ENCODE measurements at places on chromosomes 3 and 15.

DNA sequence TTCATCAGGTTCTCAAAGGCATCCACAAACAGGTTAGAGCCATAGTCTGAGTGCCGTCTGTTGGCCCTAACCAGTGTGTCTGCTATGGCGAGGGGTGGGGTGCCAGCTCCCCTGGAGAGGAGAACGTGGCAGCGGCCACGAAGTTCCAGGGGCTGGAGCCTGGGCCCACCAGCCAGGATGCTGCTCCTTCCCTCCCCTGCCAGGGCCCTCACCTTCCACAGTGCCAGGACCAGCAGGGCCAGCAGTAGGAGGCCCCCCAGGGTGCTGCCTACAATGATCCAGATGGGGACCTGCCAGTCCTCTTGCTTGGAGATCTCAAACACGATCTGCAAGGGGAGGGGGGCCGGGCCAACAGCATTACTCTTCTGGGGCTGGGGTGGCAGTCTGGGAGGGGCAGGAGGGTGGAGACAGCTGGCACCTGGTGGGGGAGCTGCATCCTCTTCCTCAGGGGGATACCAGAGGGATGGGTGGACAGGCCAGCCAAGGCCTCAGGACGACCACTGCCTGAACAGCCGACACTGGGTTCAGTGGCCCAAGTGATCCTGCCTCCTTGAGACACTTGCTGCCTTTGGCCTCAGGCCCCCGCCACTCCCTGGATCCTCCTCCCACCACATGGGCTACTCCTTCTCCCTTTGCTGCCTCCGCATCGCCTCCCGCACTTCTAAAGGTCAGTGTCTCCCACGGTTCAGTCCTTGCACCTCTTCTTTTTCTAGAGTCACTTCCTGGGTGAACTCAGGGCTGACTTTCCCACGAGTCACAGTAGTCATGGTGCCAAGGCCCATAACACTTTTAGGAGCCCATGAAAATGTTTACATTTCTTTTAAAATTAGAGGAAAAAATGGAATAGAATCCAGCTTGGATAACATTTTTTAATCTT, 26.3 kb downstream of the FEM1B start:
- DNase-seq: peak; percentile 57

DNA sequence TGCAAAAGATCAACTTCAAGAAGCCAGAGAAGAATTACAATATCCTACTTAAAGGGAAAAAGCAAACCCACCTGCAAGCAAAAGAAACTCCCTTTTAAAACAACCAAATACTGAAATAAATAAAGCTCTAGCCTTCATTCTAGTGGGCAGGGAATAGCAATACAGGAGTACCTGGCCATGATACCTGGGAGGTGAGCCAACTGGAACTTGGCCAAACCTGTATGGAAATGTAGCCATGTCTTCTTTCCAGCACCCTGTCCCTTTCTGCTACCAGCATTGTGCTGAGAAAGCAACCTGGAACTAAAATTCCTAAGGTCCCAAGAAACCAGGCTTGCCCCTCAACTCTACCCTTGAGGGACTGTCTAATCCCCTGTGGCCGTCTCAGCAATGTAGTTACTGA, 530.0 kb downstream of the EPHB1 start:
- no peak for DNase-seq

DNA sequence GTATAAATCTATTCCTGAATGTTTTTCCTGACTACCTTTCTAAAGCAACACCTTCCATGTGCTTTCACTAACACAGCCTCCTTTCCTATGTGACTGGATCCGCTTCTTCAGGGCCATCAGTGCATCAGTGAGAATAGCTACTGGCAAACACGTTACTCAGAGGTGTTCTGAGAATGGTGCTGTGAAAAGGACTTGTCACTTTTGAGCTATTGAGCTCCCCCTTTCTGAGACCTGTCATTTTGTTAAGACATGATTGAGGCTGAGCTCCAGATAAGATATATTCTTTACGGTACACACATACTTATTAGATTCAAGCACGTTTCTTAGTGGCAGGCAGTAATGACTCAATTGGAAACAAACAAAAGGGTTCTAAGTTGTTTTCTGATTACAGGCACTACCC, 45.0 kb upstream of the ADCY5 start:
- DNase-seq: no peak

DNA sequence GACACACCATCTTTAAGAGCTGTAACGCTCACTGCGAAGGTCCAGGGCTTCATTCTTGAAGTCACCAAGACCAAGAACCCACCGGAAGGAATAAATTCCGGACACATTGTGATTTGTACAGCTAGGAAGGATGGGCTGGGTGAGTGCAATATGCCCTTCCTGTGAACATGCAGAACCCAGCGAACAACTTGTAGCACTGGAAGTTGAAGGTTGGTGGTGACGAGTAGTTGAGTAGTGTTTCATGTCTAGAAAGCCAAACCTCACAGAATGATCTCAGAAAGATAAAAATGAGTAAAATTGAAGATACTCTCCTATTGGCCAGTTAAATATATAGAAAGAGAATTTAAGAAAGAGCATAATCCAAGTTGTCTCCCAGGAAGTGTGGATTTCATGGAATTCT, 462.2 kb upstream of the CFAP20DC start:
- DNase-seq: no peak

DNA sequence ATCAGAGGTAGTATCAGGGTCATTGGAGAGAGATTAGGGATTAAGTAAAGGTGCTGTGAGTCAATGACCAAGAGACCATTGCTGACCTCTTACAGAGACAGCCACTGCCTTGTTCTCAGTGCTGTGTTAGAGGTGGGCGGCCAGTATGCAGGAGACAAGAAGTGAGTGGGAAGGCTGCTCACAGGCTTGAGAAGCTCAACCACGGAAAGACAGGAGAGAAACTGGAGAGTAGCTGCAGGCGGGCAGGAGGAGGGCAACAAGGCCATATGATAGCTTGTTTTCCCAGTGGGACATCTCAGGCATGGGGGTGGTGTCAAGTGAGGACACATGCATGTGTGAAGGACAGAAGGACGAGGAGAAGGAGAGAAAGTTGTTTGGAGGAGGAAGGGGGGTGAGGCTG, 237.3 kb downstream of the PDCD6IP start:
- DNase-seq: no peak

DNA sequence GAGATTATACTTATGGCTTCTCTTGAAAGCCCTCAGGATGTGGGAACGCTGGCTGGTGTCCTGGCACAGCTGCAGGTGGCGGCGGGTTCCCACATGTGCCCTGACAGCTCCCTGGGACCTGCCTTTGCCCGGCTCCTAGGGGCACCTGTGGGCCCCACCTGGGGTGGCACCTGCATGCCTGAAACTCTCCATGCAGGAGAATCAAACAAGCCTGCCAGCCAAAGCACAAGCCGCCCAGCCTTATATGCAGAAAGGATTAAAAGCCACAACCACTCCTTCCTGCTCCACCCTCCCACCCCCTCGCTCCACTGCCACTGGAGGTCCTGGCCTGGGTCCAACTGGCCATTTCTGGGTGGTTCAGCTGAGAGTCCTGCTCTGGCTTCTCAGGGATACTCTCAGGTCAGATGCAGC, 18.1 kb downstream of the TRPM1 start:
- no peak for DNase-seq

DNA sequence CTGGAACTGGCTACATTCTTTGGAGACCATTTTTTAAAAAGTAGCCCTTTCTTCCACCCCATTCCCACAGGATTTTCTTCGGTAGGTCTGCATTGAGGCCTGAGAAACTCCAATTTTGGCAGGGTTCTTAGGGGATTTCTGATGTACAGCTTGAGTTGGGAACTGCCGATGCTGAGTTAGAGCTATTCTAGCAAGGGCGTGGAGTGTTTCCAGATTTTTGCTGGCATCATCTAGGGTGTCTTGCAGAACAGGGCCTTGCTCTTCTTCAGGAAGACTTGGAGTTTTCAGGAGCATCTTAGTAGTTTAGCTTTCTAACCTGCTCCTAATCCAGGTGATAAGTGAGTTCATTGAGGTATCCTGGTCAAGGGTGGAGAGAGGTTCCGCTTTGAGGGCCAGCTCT, 41.0 kb downstream of the SV2B start:
- DNase-seq: no peak

DNA sequence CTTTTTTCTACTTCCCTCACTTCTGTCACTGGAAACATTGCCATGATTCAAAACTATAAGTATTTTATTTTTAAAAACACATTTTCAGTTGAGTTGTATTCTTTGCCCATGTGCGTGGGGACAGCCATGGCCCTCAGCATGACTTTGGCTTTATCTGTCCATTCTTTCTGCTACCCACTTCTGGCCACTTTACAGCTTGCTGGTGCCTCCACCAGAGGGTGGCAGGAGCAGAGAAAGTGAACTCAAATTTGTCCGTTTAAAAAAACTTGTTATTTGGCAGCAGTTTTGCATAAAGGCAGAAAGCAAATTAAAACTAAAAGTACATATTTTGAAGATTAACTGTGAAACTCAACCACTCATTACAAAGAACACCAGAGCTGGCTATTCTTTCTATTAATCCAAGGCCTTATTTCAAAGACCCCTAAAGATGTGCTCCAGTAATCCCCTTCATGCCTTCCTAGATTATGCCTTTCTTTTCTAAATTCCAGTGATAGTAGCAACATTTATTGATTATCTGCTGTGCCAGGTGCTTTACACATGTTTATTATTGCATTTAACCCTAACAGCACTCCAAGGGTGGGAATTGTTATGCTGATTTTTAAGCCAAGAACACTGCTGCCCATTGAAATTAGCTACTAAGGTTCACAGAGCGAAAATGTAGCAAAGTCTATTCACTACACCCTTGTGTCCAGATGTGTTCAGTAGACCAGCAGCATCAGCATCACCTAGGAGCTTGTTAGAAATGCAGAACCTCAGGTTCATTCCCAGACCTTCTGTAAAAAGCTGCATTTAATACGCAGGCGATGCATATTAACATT, 134.8 kb downstream of the THRB start:
- DNase-seq: peak; percentile 14

DNA sequence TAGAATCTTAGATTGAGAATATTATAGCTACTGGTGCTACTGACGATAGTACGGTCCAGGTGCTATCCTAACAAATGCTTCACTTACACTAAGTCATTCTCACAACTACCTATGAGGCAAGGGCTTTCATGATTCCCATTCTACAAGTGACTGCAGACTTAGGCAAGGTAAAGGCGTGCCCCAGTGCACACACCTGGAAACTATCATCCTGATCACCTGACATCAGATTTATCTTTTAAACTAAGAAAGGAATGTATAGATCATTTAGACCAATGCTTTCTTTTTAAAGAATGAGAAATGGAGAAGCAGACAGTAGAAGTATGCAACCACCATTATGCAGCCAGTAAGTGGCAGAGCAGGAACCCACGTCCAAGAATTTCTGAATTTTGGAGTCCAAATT, 59.2 kb upstream of the LRRN1 start:
- DNase-seq: no peak

DNA sequence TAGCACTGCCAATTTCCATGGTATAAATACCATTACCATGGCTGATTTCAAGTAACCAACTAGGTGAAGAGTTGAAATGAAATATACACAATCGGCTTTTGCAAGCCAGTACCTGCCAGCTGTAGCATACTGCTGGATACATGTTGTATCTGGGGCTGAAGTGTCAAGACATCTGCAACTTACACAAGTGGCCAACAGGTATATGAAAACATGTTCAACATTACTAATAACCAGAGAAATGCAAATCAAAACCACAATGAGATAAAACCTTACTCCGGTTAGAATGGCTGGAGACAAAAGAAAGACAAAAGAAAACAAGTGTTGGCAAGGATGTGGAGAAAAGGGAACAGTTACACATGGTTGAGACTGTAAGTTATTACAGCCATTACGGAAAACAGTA, 11.6 kb downstream of the ATOSA start:
- no peak for DNase-seq

GRCh38 chr3:58022490-58022889, 14.3 kb downstream of the FLNB start:
- DNase-seq: no peak

DNA sequence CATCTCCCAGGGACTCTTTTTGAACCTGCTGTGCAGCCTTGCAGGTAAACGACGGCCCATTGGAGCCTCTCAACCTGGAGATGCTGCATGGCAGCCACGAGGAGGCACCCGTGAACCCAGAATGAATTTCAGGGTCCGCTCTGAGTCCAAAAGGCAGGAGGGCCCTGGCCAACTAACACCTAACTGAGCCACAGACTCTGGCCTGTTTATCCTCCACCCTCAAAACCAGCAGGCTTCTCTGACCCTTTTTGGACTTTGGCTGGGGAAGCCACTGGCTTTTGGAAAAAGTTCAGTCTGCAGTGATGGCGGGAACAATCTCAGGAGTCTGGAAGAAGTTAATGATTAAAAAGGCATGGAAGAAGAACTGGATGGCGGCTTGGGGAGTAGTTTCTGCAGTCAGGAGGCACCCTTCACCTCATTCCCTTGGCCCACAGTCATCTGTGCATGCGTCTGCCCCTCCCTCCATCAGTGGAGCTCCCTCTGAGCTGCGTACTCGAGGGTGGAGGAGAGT, 4.1 kb downstream of the PXYLP1 start:
- DNase-seq: no peak

DNA sequence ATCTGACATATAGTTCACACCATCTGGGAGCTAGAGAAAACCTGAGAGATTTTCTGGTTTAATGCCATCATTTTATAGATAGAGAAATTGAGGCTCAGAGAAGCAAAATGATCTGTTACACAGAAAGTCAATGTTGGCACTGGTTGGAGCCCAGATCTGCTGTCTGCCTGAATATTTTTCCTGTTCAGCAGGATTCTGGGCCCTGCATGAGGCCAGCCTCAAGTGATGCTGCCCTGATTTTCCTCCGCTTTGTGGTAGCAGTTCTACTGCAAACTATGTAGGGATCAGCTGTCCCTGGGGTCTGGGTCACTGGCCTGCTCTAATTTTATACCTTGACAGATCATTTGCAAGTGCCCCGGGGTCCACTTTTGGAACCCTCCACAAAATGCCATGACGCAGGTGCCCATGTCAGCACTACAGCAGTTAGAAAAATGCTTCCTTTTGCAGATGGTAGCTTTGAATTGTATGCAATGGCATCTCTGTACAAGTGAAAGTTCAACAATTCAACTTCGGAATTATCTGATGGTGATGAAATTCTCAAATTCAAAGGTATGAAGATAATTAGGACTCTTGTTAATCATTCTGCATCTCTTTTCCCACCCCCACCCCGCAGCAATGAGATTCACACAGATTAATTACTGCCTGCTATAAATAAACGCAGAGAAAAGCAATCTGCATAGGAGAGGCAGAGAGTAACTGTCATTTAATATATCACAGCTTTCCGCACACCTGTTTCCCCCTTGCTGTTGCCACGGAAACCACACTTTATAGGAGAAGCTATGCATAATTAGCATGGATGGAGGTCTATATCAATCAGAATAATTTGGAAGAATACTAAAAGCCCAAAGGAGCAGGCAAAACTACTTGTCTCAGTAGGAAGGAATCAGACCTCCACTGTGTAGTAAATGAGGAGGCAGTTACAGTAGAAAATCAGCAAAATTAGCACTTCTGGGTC, 222.6 kb downstream of the PDCD6IP start:
- no peak for DNase-seq

DNA sequence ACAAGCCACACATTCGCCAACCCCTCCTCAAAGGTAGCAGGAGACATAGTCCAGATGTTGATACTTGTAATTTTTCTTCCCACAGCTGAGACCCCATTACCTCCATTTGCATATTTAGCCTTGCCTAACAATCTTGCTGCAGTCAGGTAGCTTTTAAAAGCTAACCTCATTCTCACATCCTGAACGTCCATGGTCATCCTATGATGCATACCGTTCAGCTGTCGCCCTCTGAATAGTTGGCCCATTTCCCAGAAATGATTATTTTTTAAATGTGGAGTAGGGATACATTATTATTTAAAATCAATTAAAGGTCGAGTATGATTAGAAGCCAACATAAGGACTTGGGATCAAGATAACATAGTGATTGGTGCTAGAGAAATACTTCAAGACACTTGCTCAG, 165.0 kb downstream of the MEX3B start:
- DNase-seq: no peak
